ENCODE measurements at places on chromosomes 7 and 10.
A peak's percentile ranks its signal among the peaks of the same experiment; 100 is the strongest.

DNA sequence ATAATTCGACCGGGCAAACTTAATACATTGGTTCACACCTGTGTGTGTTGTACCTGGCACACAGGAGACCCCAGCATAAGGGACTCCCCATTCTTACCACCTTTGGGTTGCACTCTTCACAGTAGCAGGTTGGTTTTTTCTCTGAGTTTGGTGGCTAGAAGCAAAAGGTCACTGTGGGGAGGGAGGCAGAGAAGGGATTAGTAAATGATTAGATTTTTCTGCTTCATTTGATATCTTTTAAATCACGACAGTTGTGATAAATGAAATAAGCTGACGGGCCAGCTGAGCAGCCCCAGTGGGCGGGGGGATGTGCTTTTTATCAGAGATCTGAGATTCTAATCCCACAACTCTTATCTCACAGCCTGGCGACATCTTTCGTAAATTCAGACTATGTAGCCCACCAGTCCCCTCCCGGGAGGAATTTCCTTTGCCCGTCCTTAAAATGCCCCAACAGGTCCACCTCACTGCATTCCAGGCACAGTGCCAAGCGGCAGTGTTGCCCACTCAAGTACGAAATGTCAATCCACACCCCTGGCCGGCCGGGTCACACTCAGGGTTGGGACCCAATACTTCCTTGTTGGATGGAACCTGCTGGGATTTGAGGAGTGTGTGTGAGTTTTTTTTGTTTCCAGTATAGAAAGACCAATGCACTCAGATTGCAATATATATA, 10.5 kb upstream of the KCP start:
- no peak for DNase-seq

DNA sequence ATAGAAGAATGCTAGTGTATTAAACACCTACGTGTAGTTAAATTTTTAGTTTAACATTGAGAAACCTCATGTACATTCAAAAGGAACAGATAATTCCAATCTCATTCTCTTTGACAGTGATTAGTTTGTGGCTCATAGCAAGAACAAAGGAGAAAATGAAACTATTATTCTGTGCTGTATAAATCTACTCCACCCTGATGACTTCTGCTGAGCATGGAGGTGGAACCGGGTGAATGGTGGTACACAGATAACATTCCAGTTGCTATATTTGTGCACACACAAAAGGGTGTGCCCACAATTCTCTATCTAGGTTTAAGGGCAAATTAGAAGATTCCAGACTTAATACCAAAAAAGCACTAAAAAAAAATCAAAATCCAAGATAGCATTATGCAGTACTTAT, 17.0 kb upstream of the RALA start:
- DNase-seq: no peak

DNA sequence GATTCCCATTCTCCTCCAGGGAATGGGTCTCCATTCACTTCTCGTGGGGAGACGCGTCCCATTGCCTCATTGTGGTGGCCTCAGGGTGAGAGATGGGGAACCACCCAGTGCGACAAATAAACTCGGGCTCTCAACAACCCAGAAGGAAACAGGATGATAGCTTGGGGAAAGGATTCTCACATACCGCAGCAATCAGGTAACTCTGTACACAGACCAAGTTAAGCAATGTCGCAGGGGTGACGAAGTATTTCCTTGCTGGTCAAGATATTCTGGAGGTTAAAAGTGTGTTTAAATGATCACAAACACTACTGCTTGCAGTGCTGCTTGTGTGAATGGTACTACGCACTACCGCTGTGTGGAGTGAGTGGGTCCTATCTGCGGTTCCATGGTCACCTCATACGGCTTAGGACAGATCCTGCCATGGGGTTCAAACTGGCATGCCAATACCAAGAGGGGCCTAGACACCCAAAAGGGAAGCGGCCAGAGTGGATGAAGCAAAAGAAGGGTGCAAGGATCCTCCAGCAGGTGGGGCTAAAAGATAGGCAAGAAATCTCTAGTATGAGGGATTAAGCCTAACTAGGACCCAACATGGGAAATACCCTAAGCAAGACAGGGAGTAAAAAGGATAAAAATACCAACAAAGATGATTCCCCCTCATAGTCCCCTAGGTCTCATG, 143.8 kb upstream of the TMEM106B start:
- peak; percentile 26 for DNase-seq

DNA sequence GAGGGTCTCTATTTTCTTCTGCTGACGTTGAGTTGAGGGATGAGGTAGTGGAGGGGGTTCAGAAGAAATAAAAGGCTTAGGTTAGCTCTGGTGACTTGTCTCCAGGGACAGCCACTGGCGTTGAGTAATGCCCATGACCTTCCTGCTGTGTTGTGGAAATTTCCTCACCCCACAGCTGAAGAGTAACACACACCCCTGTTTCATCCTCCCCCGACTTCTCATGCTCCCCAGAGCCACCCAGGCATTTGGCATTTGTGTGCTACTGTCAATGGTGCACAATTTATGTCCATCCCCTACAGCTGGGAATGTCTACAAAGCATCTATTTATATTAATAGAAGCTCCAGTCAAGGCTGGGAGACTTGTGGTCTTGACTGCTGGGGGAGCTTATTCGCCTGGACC, 4.7 kb upstream of the TMEM72 start:
- DNase-seq: no peak

- DNase-seq: no peak
Observed at GRCh38 chr10:124650263-124650662, 93.9 kb downstream of the FAM53B start.

GRCh38 chr10:91796331-91797047, 1.7 kb upstream of the TNKS2 start:
- DNase-seq: no peak

DNA sequence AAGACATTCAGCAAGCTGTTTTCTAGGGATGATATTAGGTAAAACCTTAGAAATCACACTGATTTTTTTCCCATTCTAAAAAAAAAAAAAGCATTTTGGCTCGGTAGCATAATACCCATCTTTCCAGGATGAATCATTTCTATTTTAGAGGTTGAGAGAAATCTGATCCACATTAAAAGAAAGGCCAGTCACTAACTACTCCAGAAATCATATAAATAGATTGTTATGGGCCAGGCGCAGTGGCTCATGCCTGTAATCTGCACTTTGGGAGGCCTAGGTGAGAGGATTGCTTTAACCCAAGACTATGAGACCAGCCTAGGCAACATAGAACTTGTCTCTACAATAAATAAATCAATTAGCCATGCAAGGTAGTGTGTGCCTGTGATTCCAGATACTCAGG, 164.3 kb downstream of the BAMBI start:
- DNase-seq: no peak

DNA sequence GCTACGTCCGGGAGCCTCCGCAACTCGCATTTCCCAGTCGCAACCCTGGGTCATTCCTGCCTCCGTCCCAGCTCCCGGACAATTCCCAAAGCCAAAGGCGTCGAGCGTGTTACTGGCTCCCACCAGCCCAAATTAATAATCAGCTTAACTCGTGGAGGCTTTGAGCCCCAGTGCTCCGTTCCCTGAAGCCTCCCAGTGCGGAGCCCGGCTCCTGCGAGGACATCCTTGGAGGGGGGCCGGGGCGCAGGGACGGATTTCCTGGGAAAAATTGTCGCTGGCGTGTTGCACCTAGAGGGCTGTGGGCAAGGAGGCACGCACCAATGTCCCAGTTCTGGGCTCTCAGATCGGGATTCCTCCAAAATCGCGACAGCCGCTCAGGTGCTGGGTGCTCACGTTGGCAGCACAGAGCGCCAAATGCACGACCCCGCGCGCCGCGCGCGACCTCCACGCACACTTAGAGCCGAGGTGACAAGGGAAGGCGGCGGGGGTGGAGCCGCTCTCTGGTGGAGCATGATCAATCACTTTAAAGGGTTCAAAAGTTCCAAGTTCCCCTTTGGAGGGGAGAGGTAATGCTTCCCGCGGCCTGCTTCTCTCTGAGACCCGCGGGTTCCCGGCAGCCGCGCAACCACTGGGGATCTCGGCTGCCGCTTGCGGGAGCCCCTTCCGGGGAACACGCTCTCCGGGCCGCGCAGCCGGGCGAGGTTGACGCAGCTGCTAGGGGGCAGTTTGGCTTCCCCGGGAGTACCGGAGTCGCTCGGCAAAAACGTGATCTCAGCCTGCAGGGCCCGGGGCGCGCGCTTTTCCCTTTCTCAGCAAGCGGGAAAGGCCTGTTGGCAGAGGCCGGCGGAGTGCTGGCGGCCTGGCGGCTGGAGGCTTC, 25.5 kb downstream of the SKIDA1 start:
- DNase-seq: no peak

DNA sequence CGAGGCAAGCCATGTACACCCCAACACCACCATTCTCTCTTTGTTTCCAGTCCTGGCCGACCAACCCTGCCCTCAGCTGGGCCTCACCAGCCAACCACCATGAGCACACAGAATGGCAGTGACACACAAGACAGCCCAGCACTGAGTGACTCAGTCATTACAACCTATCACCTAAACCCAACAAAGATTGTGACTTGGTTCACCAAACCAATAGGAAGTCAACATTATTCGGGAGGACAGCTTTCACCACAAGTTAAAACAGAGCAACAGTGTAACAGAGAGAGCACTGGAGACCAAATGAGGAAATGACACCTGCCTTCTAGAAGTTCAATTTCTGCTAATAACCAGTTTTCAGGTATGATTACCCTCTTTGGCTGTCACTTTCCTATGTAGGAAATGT, 72.1 kb downstream of the DNMBP start:
- DNase-seq: no peak

DNA sequence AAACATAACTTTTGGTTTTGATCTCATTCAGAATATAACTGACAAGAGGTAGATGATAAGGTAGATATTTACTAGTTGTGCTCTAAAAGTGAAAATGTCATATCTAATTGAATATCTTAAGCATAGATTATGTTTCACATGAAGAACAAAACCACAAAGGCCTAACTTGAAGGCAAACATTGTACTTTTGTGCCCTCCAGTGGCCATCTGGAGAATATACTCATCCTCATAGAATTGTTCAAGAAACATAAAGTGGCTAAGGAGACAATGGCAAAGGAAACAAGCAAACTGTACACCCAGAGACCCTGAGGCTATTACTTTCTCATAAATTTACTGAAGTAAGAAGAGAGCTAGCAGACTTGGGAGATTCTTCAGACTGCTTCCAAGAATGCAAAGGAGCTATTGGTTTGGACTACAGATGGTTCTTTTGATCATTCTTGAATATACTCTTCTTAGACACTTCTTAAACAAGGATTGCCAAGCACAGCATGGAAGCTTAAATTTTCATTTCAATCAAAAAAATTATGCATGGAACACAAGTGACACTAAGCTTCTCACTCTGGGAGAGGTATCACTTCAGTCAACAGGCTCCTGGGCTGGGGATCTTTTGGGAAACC, 98.2 kb upstream of the DKK1 start:
- no peak for DNase-seq

GRCh38 chr7:37732888-37733287, 49.3 kb downstream of the GPR141 start:
- no peak for DNase-seq

DNA sequence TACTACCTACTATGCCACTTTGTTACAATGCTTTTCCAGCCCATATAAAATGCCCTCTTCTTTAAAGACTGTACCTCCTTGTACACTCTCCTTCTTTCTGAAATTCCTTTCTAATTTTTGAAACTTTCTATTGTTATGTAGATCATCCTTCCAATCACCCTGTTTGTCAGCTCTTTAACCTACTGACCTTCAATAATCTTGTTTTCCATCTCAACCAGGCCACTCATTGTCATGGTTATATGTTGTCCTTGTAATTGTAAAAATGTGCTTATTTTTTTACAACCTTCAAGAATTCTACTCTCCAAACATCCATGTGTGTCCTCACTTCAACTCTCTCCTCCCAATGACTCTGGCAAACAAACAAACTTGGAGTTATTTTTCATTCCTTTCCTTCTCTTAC, 1172.6 kb upstream of the CELF2 start:
- no peak for DNase-seq

Data from stimulated activated CD4-positive, alpha-beta T cell treated with anti-CD3 and anti-CD28 coated beads, Interleukin-1b, Interleukin-23, amount 100 ng/mL, for 1 hour (primary cell).